ENCODE measurements at places on chromosomes 1 and 21.

- H3K4me1 ChIP-seq = no peaks in the 10 kb centered on the region
- DNase-seq = no peak
- H3K27ac ChIP-seq = no peak overlapping the region
- H3K27me3 ChIP-seq = peaks cover 4% of the 10 kb centered on the region
- no peaks in the 10 kb centered on the region for H3K36me3 ChIP-seq
- no peak overlapping the region for H3K4me3 ChIP-seq
Observed at GRCh38 chr1:62232871-62233278, 38.2 kb downstream of the L1TD1 start.

- no peak for DNase-seq
- H3K27me3 ChIP-seq = peaks cover 15% of the 10 kb centered on the region
- H3K4me1 ChIP-seq = no peaks in the 10 kb centered on the region
Observed at GRCh38 chr1:158728510-158729225, 8.1 kb upstream of the OR6K3 start.

DNA sequence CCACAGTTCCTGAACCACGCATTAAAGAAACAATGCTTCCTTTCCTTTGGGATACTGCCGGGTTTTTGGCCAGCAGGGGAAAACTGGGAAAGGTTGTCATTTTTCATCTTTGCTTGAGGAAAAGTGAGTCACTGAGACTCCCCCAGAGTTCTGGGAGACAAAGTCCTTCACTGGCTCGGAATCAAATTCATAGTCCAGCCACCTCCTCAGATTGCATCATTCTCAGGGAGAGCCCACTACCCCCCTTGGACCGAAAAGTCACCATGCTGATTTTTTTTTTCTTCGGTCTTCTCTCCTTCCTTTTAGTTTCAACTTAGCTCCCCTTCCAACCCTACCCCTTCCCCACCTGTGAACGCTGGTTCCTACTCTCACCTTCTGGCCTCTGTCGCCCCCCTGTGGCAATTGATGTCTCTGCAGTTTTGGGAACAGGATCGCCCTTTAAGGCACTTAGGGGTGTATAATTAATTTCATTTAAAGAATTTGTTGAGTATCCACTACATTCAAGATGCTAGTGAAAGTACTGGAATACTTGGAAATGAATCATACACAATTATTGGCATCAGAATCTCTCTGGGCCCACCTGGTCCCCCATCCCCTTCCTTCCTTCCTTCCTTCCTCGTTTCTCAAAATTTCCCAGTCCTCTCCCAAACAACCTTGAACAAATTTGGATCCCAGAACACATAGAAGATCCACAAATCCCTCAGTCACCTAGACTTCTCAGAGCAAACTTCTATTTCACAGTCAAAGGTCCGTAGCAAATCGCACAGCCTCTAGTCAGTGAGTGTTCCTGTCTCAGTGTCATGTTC lies 6.9 kb downstream of the ACKR1 start:
- no peaks in the 10 kb centered on the region for H3K36me3 ChIP-seq
- peaks cover 55% of the 10 kb centered on the region for H3K27me3 ChIP-seq
- H3K27ac ChIP-seq = no peak overlapping the region
- peak; percentile 37 for DNase-seq
- no peak overlapping the region for H3K4me3 ChIP-seq
- H3K4me1 ChIP-seq = peaks cover 4% of the 10 kb centered on the region

DNA sequence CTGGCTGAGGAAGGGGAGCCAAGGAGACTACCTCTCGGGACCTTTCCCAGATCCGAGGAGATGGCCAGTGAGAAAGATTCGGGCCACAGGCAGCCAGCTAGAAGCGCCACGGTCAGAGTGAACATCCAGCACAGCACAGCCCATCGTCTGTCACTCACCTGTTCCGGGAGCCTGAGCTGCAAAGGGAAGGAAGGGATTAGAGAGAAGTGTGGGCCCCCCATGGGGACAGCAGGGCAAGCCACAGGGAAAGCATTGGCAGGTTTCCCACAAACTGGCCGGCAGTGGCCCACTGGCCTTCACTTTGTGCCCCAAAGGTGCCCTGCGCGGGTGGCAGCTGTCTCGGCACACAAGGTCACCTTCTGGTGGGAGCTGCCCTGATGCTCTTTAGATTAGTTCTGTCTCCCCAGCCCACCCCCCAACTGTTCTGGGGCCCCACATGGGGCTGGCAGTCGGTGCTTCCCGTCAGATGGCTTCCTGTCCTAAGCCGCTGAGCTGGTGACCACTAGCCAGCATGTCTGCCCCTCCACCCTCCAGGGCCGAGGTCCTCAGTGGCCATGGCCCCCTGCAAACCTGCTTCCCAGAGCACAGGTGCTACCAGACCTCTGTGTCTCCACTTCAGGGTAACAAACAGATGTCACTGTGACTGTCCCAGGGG lies 56.7 kb downstream of the LACTBL1 start:
- H3K27me3 ChIP-seq = peaks cover 2% of the 10 kb centered on the region
- H3K4me3 ChIP-seq = no peak overlapping the region
- no peak overlapping the region for H3K27ac ChIP-seq
- no peaks in the 10 kb centered on the region for H3K36me3 ChIP-seq

DNA sequence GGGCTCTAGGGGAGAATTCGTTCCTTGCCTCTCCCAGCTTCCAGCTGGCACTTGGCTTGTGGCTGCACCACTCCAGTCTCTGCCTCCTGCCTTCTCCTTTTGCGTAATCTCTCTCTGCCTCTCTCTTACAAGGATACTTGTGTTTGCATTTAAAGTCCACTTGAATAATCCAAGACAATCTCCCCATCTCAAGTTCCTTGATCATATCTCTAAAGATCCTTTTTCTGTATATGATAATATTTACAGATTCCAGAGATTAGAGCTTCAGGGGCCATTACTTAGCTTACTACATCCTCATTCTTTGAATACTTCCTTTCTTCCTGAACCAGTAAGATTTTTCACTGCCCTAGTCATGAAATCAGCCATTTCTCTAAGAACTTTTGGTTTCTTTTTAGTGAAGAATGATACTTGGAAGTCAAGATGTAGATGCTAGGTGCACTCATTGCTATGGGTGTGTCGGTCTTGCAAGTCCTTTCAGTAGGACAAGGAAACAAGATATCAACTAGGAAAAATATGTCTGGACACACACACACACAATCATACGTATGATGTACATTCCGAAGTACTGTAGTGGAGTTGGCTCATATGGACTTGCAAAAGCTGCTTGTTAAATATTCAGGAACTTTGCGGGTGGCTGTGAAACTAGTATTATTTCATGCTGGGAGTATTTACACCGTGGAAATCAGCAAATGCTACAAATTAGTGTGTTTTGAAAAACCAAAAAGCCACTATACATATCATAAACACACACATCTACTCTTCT lies 20.8 kb upstream of the RLF start:
- no peak overlapping the region for H3K4me3 ChIP-seq
- H3K27ac ChIP-seq = no peak overlapping the region
- no peaks in the 10 kb centered on the region for H3K36me3 ChIP-seq
- H3K4me1 ChIP-seq = peaks cover 6% of the 10 kb centered on the region
- no peak for DNase-seq

Data from activated B cell treated with CpG ODN at 0.5 μM for 24 hours (primary cell).